ENCODE measurements at places on chromosomes 5 and 9. TPM values are rescaled to one million over a fixed set of nuclear protein-coding genes. Genes with fewer than 3 reads are reported as not detected.
A peak's percentile ranks its signal among the peaks of the same experiment; 100 is the strongest.

DNA sequence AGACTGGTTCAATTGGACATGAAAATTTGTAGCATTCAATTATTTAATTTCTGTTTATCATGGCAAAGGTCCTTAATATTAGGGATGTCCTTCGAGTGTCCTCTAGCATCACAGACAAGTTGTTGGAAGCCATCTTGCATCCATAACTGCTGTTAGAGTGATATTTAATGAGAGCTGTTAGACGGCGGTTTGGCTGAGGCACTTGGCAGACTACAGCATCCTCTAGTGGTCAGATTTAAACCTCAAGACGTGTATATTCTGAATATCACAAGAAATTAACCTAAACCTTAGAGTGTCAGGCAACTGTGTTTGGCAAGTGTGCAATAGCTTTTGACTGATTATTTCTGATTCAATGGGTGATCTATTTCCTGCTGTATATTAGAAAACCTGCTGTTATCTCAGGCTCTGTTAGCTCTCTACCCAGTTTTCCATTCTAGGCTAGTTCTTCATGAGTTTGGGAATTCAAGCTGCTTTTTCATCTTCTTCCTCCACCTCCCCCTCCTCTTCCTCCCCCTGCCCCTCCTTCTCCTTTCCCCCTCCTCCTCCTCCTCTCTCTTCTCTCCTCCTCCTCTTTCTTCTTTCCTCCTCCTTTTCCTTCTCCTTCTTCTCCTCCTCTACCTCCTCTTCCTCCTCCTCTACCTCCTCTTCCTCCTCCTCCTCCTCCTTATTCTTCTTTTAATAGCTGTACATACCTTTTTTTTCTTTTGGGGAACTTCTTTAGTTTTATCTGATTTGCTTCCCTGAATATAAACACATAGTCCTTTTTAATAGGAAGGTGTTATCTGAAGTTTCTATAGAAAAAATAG, 8.6 kb downstream of the SPINK1 start:
- peak; percentile 26 for DNase-seq
- H3K27ac ChIP-seq: no peak overlapping the region
- no peaks in the 10 kb centered on the region for H3K27me3 ChIP-seq
- no peaks in the 10 kb centered on the region for H3K4me1 ChIP-seq
- H3K4me3 ChIP-seq: no peak overlapping the region

GRCh38 chr9:129284607-129285291, 106.7 kb upstream of the IER5L start:
- H3K27ac ChIP-seq: no peak overlapping the region
- peaks cover 4% of the 10 kb centered on the region for H3K27me3 ChIP-seq
- H3K36me3 ChIP-seq: no peaks in the 10 kb centered on the region

GRCh38 chr5:102036927-102037326, 259.2 kb downstream of the SLCO4C1 start:
- no peaks in the 10 kb centered on the region for H3K4me1 ChIP-seq
- H3K36me3 ChIP-seq: no peaks in the 10 kb centered on the region
- no peak overlapping the region for H3K4me3 ChIP-seq
- no peak overlapping the region for H3K27ac ChIP-seq
- DNase-seq: no peak

GRCh38 chr9:94976077-94976476, 249.6 kb downstream of the AOPEP start:
- no peak overlapping the region for H3K27ac ChIP-seq
- H3K4me1 ChIP-seq: peaks cover 22% of the 10 kb centered on the region
- H3K4me3 ChIP-seq: no peak overlapping the region
- no peaks in the 10 kb centered on the region for H3K27me3 ChIP-seq

DNA sequence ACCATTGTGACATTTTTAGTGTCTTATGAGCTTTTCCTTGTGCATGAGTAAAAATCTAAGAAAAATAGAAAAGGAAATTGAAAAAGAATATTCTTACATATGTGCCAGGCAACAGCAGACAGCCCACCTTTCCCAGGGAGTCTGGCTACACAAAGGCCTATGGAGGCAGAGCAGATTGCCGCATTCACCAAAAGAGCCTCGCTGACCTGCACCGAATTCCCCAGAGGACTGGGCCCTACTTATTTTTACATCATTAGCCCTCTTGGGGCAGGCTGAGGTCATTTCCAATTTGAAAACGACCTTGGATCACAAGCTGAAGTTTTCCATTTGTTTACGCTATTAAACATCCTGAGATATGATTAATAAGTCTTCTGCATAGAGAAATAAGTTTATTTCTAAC, 66.2 kb upstream of the WDR41 start:
- no peak for DNase-seq
- H3K36me3 ChIP-seq: no peaks in the 10 kb centered on the region
- peaks cover 15% of the 10 kb centered on the region for H3K27me3 ChIP-seq
- no peak overlapping the region for H3K27ac ChIP-seq

- H3K4me1 ChIP-seq: no peaks in the 10 kb centered on the region
- DNase-seq: no peak
- no peak overlapping the region for H3K4me3 ChIP-seq
- no peak overlapping the region for H3K27ac ChIP-seq
Observed at GRCh38 chr5:4857761-4858160, 282.4 kb upstream of the ADAMTS16 start.

DNA sequence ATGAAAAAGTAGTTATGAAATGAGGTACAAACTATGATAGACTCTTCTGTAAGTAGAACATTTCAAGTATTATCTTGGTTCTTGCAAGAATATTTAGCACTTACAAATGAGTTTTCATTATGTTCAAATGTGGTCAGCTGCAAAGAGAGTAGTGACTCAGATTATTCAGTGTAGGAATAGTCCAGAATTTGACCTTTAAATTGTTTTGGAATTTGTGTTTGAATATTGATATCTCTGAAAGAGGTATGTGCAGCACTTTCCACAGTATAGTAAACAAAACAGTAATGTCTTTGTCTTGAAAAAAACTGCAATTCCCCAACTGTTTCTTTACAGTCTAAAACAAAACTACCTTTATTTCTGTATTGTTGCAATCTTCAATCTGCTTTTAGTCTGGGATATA, 56.1 kb downstream of the WDR70 start:
- H3K27ac ChIP-seq: no peak overlapping the region
- DNase-seq: peak; percentile 8
- no peak overlapping the region for H3K4me3 ChIP-seq
- H3K4me1 ChIP-seq: peaks cover 48% of the 10 kb centered on the region
- no peaks in the 10 kb centered on the region for H3K27me3 ChIP-seq
- H3K36me3 ChIP-seq: no peaks in the 10 kb centered on the region

DNA sequence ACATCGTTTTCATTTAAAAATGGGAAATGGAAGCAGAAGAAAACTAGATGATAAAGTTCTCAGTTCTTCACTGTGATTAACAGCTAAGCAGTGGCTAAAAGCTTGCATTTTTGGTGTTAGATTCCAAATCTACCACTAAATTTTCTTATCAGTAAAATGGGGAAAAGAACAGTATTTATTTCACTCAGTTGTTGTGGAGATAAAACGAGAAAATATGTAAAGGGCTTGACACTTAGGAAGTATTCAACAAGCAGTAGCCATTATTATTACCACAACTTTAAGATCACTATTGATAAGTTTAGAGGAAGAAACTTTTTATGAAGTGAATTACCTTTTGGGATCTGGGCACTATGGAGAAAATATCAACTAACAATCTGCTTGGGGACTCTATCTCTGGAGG, 4.5 kb downstream of the STOM start:
- H3K27me3 ChIP-seq: no peaks in the 10 kb centered on the region
- H3K4me3 ChIP-seq: peak overlapping the region; percentile 7

DNA sequence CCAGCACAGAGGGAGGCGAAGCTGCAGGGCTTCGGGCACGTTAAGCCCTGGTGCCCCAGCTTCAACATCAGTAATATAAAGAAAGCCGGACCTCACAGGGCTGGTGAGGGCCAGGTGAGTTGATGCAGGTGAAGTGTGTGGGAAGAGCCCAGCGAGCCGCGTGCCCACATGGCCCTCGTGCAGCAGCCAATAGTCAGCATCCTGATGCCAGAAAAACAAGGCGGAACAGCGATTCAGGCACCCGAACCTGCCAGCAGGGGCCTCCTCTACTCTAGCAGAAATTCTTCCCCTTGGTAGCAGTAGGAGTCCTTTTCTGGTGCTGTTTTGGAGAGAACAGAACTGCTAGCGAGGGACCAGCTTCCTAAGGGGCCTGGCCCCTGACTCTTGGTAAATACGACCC, 7.8 kb downstream of the MED10 start:
- H3K27me3 ChIP-seq: no peaks in the 10 kb centered on the region
- DNase-seq: no peak
- H3K36me3 ChIP-seq: peaks cover 38% of the 10 kb centered on the region
- H3K4me1 ChIP-seq: peaks cover 8% of the 10 kb centered on the region

GRCh38 chr5:140169410-140169809, 5.6 kb upstream of the CYSTM1 start:
- DNase-seq: no peak
- no peak overlapping the region for H3K4me3 ChIP-seq
- H3K27me3 ChIP-seq: peaks cover 2% of the 10 kb centered on the region

DNA sequence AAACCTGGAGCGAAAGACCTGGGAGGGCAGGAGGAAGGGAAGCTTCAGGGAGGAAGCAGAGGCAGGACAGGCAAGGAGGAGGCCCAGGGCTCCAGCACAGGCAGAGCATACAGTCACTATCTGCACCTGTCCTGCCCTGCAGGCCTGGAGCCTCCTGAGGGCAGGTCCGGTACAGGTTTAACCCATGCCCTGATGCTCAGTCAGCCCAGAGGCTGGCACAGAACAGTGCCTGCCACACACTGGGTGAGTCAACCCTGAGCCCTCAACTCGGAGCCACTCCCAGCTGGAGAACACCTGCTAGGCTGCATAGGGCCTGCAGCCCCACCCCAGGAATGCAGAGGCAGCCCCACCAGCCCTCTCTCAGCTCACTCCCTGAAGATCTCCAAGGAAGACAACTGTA, 161.5 kb upstream of the PHYKPL start:
- no peak for DNase-seq
- peaks cover 3% of the 10 kb centered on the region for H3K27me3 ChIP-seq
- H3K4me1 ChIP-seq: no peaks in the 10 kb centered on the region
- no peak overlapping the region for H3K4me3 ChIP-seq

GRCh38 chr5:77636641-77637169, 1.8 kb downstream of the OTP start:
- peaks cover 10% of the 10 kb centered on the region for H3K36me3 ChIP-seq
- H3K4me3 ChIP-seq: no peak overlapping the region
- no peak for DNase-seq
- H3K27ac ChIP-seq: no peak overlapping the region
- H3K4me1 ChIP-seq: peaks cover 7% of the 10 kb centered on the region
- peaks cover 57% of the 10 kb centered on the region for H3K27me3 ChIP-seq

DNA sequence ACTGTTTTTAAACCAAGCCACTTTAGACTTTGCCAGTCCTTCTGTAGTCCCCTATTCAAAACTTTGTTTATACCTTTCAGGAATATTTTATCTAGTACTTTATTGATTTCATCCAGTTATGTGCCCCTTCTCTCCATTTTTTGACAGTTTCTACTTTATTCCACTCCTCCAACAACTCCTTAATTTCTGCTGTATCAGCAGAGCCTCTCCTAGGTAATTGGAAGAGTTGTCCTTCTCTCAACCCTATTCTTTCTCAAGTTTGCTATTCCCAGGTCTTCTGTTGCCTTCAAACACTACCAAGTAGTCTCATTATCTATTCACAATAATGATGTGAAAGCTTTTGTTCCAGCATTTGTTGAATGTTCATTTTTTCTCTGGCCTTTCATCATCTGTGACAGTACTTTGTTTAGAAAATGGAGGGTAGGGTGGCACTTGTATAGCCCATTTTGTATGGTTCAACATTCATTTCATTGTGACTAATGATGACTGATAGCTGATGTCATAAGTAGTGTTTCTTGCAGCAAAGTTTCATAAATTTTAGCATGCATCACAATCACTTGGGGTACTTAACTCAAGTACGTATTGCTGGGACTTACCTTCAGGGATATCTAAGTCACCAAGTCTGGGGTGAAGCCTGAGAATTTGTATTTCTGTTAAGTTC, 204.4 kb upstream of the DMRT1 start:
- peaks cover 14% of the 10 kb centered on the region for H3K36me3 ChIP-seq
- H3K27me3 ChIP-seq: peaks cover 1% of the 10 kb centered on the region
- DNase-seq: no peak
- peaks cover 12% of the 10 kb centered on the region for H3K4me1 ChIP-seq
- no peak overlapping the region for H3K4me3 ChIP-seq

DNA sequence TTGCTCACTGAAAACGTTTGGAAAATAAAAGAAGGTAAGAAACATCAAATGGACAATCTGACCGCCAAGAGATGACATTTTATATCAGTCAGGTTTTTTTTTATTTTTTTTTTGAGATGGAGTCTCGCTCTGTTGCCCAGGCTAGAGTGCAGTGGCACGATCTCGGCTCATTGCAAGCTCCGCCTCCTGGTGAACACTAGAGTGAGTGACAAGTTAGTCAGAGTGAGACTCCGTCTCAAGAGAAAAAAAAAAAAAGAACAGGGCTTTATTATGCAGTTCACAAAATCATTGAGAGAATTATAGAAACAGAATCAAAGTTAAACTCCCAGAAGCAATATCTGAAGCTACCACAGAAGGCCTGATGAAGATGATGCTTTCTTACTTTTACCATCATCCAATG, 70.1 kb downstream of the DTWD2 start:
- H3K36me3 ChIP-seq: 0 out of 2 replicates have a peak, but pooled peaks cover 5% of the 10 kb centered on the region
- no peaks in the 10 kb centered on the region for H3K27me3 ChIP-seq
- no peak overlapping the region for H3K4me3 ChIP-seq
- H3K4me1 ChIP-seq: peaks cover 11% of the 10 kb centered on the region

GRCh38 chr5:179343021-179343718, 2.1 kb downstream of the ADAMTS2 start:
- H3K27me3 ChIP-seq: peaks cover 2% of the 10 kb centered on the region
- DNase-seq: no peak
- peak overlapping the region; percentile 90 for H3K4me3 ChIP-seq
- H3K27ac ChIP-seq: peak overlapping the region; percentile 75
- peaks cover 7% of the 10 kb centered on the region for H3K36me3 ChIP-seq

DNA sequence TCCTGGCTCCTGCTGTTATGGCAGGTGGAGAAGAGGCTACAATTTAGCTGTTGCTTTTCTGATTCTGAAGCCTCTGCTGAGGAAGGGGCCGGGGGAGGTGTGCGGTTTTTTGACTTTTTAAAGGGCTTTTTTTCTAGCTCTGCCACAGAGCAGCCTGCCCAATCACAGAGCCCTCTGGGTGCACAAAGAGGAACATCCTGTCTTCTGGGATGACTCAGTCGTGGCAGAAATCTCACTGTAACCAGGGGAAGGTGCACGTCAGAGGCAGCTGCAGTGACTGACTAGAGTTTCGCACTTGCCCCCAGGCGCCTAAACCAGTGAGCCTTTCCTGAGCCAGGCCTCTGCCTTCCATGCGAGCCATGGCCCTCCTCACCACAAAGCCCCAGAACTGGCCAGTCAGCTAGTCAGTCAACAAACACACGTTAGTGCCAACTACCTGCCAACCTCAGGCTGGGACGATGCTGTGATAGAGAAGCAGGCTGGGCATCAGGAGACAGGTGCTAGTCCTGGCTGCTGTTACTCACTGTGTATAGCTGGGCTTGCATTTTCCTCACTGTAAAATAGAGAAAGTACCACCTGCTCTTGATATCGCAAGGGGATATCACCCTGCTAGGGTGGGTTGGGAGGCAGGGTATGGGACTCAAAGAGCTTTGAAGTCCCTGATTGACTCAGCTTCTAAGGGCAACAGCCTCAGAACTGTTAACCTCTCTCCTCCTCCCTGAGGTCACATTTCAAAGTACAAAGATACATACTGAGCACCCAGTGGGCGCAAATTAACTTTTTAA, 2.2 kb downstream of the AKNA start:
- H3K4me3 ChIP-seq: peak overlapping the region; percentile 93
- peaks cover 68% of the 10 kb centered on the region for H3K4me1 ChIP-seq
- H3K27me3 ChIP-seq: peaks cover 4% of the 10 kb centered on the region
- DNase-seq: peak; percentile 96

The PCDHGB6 gene
- total RNA-seq: 1.1 TPM

The SLC25A2 gene
- total RNA-seq: not detected

The ASS1 gene
- 53.3 TPM for total RNA-seq

The TRIM52 gene
- 5.2 TPM for total RNA-seq

The IL5 gene
- not detected for total RNA-seq

The TAF1L gene
- total RNA-seq: not detected

The NDUFS4 gene
- total RNA-seq: 96.7 TPM

All from HFFc6 (cell line).